Neural progenitor cell (in vitro differentiated cells): ENCODE measurements at places on chromosomes 2 and 18.
A peak's percentile ranks its signal among the peaks of the same experiment; 100 is the strongest.

GRCh38 chr2:196961889-196962288 lies 35.4 kb upstream of the PGAP1 start:
- DNase-seq = no peak

DNA sequence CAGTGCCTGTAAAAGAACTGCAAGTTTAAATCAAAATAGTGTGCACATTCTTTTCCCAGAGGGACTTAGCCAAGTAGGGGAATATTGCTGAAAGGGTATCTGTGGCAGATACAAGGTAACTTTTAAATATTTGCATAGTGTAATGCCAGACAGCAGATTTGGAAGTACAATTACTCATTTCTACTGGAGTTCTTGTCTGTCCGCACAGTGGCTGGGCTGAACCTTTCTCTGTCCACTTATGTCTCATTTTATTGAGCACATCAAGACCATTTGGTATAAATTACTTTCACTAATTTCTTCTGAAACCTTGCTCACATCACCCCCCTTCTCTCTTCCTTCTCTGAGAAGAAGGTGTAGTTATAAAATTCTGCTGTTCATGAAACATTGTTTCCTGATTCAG lies 271.3 kb downstream of the THSD7B start:
- no peak for DNase-seq

DNA sequence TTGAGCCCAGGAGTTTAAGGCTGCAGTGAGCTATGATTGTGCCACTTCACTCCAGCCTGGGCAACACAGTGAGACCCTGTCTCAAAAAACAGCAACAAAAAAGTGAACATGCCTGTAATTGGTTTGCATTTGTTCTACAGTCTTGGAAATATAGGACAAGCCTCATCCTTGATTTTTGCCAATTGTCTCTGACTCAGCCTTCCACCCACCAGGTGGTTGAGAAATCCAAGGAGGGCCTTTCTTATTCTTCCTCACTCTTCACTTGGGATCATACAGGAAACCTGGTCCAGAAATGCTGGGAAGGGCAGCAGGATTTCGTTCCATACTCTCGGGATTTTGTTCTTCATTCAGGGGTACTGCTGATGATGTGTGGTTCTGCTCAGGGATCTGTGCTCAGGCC lies 94.6 kb downstream of the CDC42EP3 start:
- DNase-seq = no peak

GRCh38 chr2:38508311-38509039 lies 94.3 kb downstream of the HNRNPLL start:
- DNase-seq = peak; percentile 93

- no peak for DNase-seq
Observed at GRCh38 chr2:190759749-190760213, 110.9 kb downstream of the NAB1 start.

DNA sequence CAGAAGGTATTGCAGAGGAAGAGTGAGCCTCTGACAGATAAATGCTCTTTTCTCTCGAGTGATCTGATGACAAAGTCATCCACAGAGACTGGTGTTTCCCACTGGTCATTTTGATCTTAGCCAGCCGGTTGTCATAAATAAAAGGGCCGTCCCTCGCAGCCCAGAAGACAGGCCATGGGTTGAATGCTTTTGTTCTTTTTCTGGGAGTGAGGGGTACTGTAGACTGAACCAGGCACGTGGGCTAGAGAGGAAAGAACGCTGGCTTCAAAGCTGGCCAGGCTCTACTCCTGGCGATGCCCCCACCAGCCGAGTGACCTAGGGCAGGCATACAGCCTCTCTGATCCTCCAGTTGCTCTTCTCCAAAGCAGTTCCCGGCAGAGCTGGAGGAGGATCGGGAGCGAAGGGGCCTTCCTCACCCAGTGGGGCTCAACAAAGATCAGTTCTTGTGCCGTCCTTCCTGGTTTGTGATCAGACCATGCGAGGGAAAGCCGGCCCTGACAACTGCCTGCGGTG lies 193.5 kb downstream of the INHBB start:
- no peak for DNase-seq

GRCh38 chr2:217478831-217479455 lies 523.9 kb downstream of the TNS1 start:
- DNase-seq = no peak

DNA sequence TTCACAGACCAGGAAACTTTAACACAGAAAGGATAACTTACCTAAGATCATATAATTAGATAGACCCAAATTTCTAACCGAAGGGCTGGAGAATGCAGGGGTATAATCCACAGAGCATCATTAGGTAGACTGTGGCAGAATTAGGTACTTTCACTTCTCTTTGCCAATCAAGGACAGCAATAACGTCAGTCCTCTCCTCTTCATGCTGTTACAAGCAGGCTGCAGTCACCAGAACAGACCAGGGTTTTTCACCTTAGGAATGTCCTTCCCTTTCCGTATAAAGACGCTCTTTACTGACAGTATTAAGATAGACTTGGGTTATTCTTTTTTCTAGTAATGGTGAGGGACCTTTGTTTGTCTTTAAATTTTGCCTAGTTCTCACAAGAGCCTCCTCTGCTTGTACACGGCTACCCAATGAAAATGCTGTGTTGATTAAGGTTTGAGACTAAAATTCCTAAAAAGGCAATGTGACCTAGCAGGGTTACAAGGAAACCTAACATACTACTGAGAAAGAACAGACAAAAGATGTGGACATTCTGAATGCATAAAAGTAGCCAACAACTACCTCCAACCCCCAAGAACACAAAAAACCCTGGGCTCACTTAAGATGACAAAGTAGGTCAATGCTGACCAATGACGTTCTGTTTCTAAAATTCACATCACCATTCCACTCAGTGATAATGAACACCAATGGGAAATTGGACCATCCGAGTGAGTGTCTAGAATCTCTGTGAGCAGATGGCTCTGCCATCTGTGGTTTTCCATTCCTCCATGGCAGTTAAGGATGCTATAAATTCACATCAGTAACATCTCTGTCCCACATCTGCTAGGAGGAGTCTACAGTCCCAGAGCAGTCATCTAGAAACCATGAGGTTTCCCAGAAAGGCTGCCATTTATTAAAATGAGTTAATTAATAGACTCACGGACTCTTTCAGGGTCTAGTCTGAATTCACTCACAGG lies 2.1 kb downstream of the PDIA6 start:
- no peak for DNase-seq

- DNase-seq = no peak
Observed at GRCh38 chr2:230430957-230431910, 15.2 kb downstream of the SP100 start.

DNA sequence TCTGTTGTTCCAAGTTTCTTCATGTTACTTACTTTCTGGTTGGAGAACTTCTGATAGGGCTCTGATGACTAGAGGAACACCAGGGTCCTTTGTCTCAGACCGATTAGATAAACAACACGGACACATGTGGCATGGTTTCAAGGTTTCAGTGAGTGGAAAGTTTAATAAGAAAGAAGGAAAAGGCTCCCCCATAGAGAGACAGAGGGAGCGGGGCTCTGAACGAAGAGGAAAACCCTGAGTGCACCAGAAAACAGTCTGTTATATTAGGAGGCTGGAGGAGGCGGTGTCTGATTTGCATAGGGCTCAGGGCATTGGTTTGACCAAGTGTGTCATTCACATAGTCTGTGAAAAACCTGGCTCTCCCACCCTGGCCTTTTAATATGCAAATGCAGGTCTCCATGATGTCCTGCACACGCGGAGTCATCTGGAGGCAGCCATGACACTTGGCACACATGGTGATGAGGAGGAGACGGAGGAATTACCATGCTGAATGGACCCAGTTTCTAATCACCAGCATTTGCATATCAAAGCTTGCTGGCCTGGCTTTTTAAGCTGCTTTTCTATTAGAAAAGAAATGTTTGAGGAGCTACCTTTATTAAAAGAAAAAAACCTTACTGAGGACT lies 94.2 kb downstream of the PTPN4 start:
- peak; percentile 42 for DNase-seq

- DNase-seq = no peak
Observed at GRCh38 chr2:239326831-239327535, 73.8 kb downstream of the HDAC4 start.

DNA sequence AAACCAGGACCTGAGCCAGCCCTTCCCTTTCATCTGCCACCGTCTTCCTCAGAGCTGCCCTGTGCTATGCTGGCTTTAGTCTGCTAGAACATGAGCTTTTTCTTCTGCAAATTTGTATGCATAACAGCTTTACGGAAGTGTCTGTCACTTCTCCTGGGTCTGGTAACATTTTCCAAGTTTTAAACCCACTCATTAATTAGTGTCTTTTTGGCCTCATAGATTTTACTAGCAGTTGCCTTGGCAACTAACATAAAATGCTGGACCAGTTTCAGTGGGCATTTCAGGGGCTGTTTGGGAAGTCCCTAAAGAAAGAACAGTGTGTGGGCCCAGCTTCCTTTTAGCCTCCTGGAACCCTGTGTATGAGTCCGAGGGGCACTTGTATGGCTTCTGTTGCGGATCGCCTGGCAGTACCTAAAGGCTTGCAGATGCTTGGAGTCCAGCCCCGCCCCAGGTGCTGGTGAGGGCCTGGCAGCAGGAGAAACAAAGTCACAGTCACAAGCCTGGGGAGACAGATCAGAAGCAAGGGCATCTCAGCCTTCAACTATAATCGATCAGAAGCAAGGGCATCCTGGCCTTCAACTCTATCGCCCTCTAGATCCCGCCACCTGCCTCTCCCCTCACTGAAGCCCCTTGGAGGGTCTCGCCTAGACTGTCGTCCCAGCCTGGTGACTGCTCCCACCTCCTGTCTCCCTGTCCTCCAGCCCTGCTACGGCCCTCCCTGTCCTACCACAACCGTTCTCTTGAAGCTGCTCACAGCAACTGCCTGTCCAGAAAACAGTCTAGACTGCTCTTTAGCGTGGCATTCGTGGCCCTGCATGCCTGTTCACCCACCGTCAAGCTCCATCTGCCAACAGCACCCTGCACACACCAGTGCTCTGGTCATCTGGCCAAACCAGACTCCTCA lies 36.8 kb upstream of the MAPRE3 start:
- DNase-seq = no peak

- DNase-seq = no peak
Observed at GRCh38 chr2:46167924-46168323, 129.3 kb upstream of the EPAS1 start.

GRCh38 chr2:15389895-15390294 lies 171.2 kb downstream of the NBAS start:
- DNase-seq = no peak

GRCh38 chr2:176135035-176135440 lies 5.5 kb downstream of the HOXD8 start:
- DNase-seq = no peak

DNA sequence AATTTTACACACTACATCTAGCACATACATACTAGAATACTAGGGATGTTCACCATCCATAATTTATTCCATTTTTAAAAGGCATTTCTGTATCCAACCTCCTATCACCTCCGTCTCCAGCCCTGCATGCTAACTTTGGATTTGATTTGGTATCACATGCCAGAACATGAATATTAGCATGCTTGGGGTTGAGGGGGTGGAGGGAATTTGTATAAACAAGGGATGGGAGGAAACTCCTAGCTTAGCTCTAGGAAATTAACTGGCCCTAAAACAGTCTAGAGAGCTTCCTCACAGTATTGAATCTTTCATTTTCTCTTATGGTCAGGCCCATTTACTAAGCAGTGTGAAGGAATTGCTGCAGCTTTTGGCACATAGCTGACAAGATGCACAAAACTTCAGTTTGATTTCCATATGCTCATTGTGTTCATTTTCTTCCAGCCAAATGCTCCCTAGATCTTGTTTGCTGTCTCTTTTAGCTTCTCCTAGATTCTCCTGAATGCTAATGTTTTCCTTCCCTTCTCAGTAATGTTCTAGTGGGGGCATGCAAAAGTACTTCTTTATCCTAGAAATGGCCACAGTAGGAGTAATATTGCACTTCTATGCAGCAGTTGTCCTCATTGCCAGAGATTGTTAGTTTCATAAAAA lies 135.2 kb downstream of the VWC2L start:
- no peak for DNase-seq

- DNase-seq = peak; percentile 63
Observed at GRCh38 chr2:235950473-235950809, 217.7 kb downstream of the GBX2 start.

GRCh38 chr2:95075440-95076132 lies 46.0 kb downstream of the MRPS5 start:
- no peak for DNase-seq

DNA sequence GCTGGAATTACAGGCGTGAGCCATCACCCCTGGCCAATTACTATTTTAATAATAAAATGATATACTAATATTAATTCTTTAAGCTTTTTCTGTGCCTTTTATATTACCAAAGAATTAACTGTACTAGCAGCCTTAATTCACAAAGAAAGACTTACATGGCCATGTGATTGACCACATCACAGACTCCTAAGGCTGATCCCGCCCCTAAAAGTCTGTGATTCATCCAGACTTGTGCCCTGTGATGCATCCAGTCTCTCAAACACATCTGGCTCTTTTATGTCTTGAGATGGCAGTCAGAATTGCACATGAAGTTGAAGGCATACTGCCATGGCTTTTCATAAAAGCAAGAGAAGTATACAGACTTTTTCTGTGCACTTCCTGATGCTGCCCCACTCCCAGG lies 91.7 kb downstream of the DTNA start:
- DNase-seq = no peak

- DNase-seq = peak; percentile 21
Observed at GRCh38 chr2:8539743-8540551, 141.9 kb upstream of the ID2 start.

GRCh38 chr2:208356846-208357574 lies 49.6 kb upstream of the PTH2R start:
- DNase-seq = no peak
